ENCODE measurements at places on chromosomes 4 and X.

- DNase-seq, result no peak
These were observed 1562.9 kb upstream of the TENM3 start for GRCh38 chr4:180680305-180680704.

DNA sequence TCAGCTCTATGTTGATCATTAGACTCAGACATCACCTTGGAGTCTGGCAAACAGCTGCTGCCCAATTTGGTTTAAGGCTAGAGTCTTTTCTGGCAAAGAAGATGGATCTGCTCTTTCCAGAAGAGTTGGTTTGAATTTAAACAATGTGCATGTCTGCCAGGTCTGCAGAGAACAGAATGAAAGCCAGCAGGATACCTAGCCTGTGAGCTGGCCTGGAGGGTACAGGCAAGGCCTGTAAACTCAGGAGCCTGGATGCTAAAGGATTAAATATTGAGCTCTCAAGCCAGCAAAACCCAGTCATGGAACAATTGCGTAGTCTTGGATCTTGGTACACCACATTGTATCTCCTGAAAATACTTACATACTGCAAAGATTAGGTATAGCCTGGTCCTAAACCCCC is 15.6 kb upstream of the PDLIM3 start:
- no peak for DNase-seq

DNA sequence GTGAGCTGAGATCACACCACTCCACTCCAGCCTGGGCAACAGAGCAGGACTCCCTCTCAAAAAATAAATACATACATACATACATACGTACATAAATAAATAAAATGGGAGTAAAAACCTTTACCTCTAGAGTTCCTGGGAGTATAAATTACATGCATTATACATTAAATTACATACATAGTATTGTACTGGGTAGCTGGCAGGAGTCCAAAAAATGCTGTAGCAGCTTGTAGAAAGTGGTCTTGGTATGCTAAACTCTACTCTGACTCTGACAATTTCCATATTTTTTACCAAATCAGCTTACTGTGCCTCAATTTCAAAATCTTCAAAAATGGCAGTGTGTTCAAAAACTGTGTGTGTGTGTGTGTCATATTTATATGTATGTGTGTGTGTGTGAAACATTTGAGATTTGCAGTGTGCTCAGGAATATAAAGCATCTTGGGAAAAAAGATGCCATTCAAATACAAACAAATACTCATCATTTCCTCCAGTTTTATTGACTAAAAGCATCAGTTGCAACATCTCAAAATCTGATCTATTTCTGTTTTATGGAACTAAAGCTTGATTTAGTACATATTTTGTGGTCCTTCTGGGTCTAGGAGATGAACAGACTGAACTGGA is 171.7 kb downstream of the SHROOM3 start:
- no peak for DNase-seq

- DNase-seq, result no peak
These were observed 140.9 kb downstream of the COL4A6 start for GRCh38 chrX:108297290-108297689.

GRCh38 chr4:17109126-17109525 is 210.7 kb upstream of the LDB2 start:
- DNase-seq, result no peak

- no peak for DNase-seq
These were observed 55.6 kb downstream of the SEL1L3 start for GRCh38 chr4:25807102-25807728.

GRCh38 chr4:41014158-41014557 is 200.2 kb downstream of the APBB2 start:
- no peak for DNase-seq

GRCh38 chr4:186351668-186352194 is 85.7 kb downstream of the F11 start:
- no peak for DNase-seq

GRCh38 chrX:37315511-37316248 is 33.5 kb upstream of the PRRG1 start:
- DNase-seq, result no peak

- no peak for DNase-seq
These were observed 2691.0 kb downstream of the PCDH7 start for GRCh38 chr4:33411182-33411581.

DNA sequence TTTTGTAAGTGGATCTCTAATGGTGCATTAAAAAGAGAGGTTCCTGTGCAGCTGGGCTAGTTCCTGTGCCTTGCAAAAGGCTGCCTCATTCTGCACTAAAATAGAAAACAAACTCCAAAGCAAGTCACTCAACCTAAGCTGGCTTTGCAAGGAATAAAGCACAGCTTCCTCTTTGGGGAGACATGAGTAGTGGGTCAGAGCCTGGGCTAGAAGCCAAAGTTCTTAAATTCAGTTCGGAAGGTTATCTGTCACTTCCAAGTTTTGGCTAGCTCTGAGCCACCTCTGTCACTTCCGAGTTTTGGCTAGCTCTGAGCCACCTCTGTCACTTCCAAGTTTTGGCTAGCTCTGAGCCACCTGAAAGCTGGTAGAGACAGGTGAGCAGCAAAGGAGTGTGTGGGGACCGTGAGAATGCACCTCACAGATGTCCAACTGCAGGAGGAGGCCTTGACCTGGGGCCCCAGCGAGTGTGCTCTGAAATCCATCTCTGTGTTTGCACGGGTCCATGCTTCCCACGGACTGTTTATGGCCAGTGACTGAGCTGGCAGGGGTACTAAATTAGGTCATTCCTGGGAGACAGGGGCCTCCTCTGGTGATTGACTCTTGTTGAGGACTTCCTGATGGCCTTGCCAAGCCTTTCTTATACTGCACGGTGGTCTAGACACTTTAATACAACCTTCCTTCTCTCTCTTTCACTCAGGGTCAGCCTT is 36.4 kb upstream of the MAMLD1 start:
- DNase-seq, result no peak

- no peak for DNase-seq
These were observed 7.3 kb upstream of the SH3BP2 start for GRCh38 chr4:2785613-2786012.

- no peak for DNase-seq
These were observed 8.0 kb downstream of the SLC9B1 start for GRCh38 chr4:103011378-103012025.

DNA sequence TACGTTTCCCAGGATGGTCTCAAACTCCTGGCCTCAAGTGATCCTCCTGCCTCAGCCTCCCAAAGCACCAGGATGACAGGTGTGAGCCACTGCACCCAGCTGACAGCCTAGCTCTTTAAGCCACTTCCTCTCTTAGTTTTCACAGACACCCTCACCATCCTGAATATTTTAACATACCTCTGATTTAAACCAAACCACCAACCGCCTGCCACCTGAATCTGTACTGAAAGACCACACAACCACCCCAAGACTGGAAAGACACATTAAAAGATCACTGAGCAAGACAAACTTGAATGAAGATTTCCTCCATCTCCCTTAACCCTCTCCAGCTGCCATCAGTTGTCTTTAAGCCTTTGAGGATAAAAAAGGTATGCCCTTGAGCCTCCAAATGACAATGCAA is 110.6 kb downstream of the SH3KBP1 start:
- no peak for DNase-seq

- DNase-seq, result no peak
These were observed 349.7 kb downstream of the IQCM start for GRCh38 chr4:149465955-149466354.

- DNase-seq, result no peak
These were observed 159.1 kb upstream of the DGKK start for GRCh38 chrX:50629774-50630173.

DNA sequence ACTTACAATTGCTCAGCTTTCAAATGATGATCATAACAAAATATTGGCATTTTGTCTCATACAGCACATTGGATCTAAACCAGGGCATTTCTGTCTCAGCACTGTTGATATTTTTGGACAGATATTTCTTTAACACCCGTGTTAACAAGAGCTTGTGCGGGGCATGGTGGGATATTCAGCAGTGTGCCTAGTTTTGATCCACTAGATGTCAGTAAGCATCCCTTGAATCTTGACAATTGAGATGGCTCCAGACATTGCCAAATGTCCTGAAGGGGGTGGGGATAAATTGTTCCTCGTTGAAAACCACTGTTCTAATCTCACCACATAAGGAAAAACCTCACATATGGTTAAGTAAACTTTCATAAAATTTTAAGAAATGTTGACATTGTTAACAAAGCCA is 806.3 kb downstream of the STIM2 start:
- DNase-seq, result no peak

- DNase-seq, result no peak
These were observed 190.9 kb downstream of the SHOX start for GRCh38 chrX:821327-822107.

DNA sequence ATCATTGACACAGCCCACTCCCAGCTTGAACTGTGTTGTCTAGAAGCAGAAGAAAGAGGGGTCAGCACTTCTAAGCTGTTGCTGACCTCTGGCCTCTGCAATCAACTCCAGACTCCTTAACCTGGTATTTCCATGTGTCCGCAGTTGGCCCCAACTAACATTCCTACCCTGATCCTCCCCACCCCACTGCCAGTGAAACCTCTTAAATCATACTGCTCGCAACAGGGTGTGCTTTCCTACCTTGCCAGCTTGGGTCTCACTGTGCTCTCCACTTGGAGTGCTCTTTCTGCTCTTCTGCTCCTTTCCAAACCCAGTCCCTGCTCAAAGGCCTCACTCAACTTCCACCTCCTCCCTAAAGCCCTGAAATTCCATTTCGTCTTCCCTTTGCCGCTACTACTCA is 52.3 kb upstream of the RPS6KA3 start:
- no peak for DNase-seq

- DNase-seq, result no peak
These were observed 76.6 kb downstream of the INTS12 start for GRCh38 chr4:105631818-105632400.

- DNase-seq, result no peak
These were observed 199.6 kb downstream of the VEGFC start for GRCh38 chr4:176592976-176593670.

GRCh38 chr4:17324386-17324830 is 187.5 kb downstream of the QDPR start:
- DNase-seq, result no peak

GRCh38 chr4:98151145-98151924 is 8.1 kb upstream of the STPG2 start:
- DNase-seq, result no peak

GRCh38 chrX:129678614-129679195 is 23.9 kb upstream of the APLN start:
- DNase-seq, result no peak

DNA sequence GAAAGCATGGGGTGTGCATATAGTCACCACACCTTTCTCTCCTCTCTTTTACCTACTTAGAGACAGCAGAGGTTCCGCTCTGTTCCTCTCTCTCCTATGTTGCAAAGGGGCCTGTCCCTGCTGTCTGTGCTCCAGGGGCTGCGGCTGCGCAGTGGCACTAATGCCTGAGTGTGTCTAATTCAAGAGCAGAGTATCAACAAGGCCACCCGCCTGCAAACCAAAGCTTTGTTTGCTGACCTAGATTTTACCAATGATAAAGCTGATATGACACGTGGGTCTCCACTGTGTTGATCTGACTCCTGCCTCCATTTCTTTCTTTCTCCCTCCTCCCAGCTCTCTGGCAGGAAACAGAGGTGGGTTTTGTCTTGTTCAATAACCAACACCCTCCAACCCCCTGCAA is 74.9 kb downstream of the NSG1 start:
- DNase-seq, result no peak

DNA sequence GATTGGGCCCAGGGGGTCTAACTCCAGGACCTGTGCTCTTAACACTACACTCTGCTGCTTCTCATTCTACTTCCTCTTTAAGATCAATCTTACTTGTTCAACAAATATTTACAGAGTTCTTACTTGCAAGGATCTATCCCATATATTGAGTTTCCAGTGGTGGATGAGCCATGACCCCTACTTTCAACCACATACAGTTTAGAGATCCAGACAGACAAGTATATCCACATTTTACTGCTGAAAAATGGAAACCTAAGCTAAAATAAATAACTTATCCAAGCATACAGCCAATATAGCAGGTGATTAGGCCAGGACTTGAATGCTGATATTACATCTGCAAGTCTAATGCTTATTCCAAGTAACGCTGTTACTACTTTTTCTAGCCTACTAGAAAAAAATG is 18.7 kb downstream of the TMEM150C start:
- DNase-seq, result no peak

- DNase-seq, result no peak
These were observed 715.9 kb downstream of the SMARCA1 start for GRCh38 chrX:128807367-128807766.

DNA sequence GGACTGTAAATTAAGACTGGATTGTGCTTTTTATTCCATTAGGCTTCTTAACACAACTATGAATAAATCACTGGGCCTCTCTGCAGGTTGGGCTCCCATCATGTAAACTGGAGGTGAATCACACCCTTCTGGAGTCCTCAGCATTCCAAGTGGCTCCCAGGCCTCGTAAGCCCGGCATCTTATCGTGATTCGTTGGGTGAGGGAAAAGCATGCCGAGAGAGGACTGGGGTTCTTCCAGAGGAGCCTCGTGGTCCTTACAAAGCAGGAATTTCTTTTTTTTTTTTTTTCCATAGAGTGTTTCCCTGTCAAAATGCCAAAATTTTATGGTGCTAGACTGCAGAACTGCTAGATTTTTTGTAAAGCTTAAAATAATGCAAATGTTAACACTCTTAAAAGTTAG is 20.0 kb downstream of the CLDN22 start:
- DNase-seq, result no peak

DNA sequence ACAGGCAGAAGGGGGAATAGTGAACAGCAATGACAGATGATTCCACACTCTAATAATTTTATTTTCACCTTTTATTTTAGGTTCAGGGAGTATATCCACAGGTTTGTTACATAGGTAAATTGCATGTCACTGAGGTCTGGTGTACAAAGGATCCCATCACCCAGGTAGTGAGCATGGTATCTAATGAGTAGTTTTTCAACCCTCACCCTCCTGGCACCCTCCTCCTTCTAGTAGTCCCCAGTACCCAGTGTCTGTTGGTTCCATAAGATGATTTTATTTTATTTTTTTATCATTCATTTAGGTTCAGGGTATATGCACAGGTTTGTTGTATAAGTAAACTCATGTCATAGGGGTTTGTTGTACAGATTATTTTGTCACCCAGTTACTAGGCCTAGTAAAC is 58.6 kb upstream of the UGT8 start:
- no peak for DNase-seq

DNA sequence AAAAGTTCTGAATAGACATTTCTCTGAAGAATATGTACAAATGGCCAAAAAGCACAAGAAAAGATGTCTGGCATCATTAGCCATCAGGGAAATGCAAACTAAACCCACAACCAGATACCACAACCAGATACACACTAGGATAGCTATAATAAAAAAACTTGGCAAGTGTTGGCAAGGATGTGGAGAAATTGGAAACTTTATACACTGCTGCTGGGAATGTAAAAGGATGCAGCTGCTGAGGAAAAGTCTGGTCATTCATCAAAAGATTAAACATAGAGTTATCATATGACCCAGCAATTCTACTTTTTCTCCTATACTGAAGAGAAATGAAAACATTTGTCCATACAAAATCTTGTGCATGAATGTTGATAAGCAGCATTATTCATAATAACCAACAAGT is 92.3 kb downstream of the UCHL1 start:
- no peak for DNase-seq

DNA sequence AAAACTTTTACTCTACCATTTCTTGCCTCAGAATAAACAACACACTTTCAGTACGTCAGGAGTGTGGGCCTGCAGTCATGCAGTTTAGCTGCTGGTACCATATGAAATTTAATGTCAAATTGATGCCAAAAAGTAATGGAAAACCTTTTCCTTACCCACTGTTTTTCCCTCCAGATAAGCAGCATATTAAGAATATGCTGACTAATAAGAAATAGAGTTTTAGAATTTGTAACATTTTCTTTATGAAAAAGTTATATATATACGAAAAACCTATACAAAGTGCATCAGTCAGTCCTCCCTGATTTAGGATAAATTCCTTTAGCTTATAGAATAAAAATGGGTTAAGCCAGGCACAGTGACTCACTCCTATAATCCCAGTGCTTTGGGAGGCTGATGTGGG is 206.8 kb upstream of the PPARGC1A start:
- no peak for DNase-seq

All from GOT3 (cell line).